Smooth muscle cell of the coronary artery (primary cell): ENCODE measurements at places on chromosomes 13 and 19. TPM values are rescaled to one million over a fixed set of nuclear protein-coding genes. Genes with fewer than 3 reads are reported as not detected.

Gene DACH1
- total RNA-seq, result under 0.01 and 1.8 TPM in 2 replicates

Gene FNDC3A
- 38.7 and 40.8 TPM in 2 replicates for total RNA-seq

Gene CEACAM19
- total RNA-seq, result 0.90 and 3.2 TPM in 2 replicates

Gene CERS1
- 4.4 and 5.7 TPM in 2 replicates for total RNA-seq

Gene HIPK4
- total RNA-seq, result under 0.01 and 0.08 TPM in 2 replicates

Gene FXYD5
- 13.3 and 18.9 TPM in 2 replicates for total RNA-seq

Gene CACNG8
- 0.23 and 3.0 TPM in 2 replicates for total RNA-seq
